ENCODE measurements at places on chromosomes 7 and 10.

GRCh38 chr7:84790882-84791281, 396.0 kb downstream of the SEMA3D start:
- no peak for DNase-seq

DNA sequence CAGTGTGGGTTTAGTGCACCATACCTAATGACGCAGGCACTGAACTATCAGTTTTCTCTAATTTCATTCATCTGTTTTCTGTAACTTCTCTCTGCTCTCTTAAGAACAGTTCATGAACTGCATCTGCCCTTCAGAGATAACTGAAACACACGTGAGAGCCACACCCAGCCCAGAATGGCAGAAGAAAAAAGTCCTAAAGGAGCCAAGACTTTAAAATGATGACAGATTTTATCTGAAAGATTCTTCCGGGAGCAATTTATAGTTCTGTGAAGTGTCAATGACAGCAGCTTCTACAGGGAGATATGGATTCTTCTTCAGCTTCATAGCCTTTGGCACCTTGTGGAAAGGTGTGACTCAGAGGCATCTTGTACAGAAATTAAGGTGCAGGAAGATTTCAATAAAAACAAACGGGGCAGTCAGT, 211.5 kb upstream of the SLC26A5 start:
- no peak for DNase-seq

DNA sequence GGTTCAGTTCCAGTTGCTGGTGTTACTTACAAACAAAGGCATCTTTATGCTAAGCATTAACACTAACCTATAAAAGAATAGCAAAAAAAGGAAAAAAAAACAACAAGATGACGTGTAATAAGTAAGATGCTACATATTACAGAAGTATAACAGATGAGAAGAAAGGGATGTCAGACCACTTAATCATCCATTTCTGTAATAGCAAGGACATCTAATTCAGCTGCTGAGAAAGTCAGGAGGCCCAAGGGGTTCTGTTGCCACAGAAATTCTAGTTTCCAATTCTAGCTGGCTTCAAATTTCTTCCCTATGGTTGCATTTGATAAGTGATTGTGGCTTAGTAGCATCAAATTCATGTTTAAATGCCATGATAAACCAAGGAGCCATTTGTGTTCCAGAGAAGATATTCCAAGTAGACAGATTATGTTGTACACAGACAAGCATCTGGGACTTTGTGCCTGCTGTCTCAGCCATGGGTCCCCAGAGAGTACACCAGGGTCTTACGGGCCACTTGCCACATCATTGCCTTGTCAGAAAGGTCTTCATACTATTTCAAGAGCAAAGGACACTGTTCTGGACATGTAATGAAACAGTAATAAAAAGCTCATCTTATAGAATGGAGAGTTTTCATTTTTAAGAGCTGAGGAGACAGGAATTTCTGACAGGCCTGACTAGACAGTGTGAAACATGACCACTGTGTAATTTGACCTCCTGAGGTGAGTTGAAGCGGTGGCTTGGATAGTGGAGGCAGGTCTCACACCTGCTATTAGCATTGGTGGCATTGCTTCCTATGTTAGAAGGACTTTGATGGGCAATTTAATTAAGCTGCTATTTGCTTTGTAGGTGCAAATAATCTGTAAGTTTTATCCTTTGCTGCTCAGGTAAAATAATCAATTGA, 4.2 kb upstream of the ASB4 start:
- no peak for DNase-seq

GRCh38 chr7:113197274-113197673, 78.9 kb upstream of the SMIM30 start:
- DNase-seq: no peak

- peak; percentile 57 for DNase-seq
Measured at GRCh38 chr7:130141161-130141883, 63.9 kb downstream of the TMEM209 start.
